Adrenal gland (tissue), 19 donors: ENCODE measurements at places on chromosomes 2 and 18.

DNA sequence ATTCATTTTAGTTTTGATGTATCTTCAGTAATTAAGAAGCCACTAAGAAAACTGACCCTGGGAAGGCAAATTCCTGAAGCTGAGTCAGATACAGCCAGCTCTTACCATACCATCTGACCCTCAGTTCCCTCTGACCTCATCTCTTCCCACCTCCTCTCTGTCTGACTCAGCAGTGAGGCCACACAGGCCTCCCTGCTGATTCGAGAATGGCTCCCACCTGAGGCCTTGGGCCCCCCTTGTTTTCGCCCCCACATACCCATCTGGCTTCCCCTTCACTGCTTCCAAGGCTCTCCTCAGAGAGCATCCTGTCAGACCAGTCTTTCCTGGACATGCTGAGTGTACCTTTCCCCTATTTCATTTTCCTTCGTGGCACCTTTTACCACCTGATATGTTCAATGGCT is 71.0 kb upstream of the CYP1B1 start:
- H3K4me1 ChIP-seq: peaks cover 35% of the 10 kb centered on the region
- no peaks in the 10 kb centered on the region for H3K36me3 ChIP-seq
- peak; percentile 78 for DNase-seq
- no peaks in the 10 kb centered on the region for H3K27me3 ChIP-seq

GRCh38 chr2:144225076-144225475 is 294.8 kb downstream of the ZEB2 start:
- no peak for DNase-seq
- H3K27ac ChIP-seq: no peak overlapping the region
- no peaks in the 10 kb centered on the region for H3K27me3 ChIP-seq
- no peaks in the 10 kb centered on the region for H3K36me3 ChIP-seq
- H3K4me1 ChIP-seq: peaks cover 5% of the 10 kb centered on the region

GRCh38 chr2:101120124-101120996 is 30.8 kb downstream of the TBC1D8 start:
- peak; percentile 97 for DNase-seq
- peaks cover 12% of the 10 kb centered on the region for H3K4me1 ChIP-seq
- peak overlapping the region; percentile 60 for H3K27ac ChIP-seq
- no peaks in the 10 kb centered on the region for H3K27me3 ChIP-seq
- H3K36me3 ChIP-seq: no peaks in the 10 kb centered on the region

DNA sequence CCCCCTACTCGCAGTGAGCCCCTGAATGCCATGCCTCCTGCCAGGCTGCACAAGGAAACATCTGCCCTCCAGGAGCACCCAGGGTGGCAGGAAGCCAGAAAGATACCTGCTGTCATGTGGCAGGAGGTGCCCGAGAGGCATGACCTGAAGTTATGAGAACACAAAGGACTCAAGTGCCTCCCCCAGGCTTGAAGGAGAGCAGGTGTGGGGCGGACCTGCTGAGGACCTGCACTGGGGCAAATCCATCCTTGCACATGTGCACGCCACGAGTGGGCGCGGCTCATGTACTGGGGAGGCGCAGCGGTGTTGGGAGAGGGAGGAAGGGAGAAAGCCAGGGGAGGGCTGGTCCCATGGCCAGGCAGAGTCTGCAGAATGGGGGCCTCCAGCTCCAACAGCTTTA is 26.9 kb downstream of the SDC1 start:
- H3K4me3 ChIP-seq: no peak overlapping the region
- no peaks in the 10 kb centered on the region for H3K4me1 ChIP-seq
- H3K27ac ChIP-seq: no peak overlapping the region
- H3K36me3 ChIP-seq: no peaks in the 10 kb centered on the region
- no peak for DNase-seq

- H3K36me3 ChIP-seq: no peaks in the 10 kb centered on the region
- no peaks in the 10 kb centered on the region for H3K27me3 ChIP-seq
- H3K4me1 ChIP-seq: no peaks in the 10 kb centered on the region
Measured at GRCh38 chr2:185338104-185338503, 400.5 kb upstream of the FSIP2 start.

- no peaks in the 10 kb centered on the region for H3K36me3 ChIP-seq
- no peaks in the 10 kb centered on the region for H3K27me3 ChIP-seq
- no peak for DNase-seq
Measured at GRCh38 chr18:35059280-35059927, 18.2 kb downstream of the MAPRE2 start.

GRCh38 chr2:171794918-171795317 is 99.1 kb downstream of the SLC25A12 start:
- no peaks in the 10 kb centered on the region for H3K4me1 ChIP-seq
- no peaks in the 10 kb centered on the region for H3K27me3 ChIP-seq
- DNase-seq: no peak
- H3K36me3 ChIP-seq: no peaks in the 10 kb centered on the region

DNA sequence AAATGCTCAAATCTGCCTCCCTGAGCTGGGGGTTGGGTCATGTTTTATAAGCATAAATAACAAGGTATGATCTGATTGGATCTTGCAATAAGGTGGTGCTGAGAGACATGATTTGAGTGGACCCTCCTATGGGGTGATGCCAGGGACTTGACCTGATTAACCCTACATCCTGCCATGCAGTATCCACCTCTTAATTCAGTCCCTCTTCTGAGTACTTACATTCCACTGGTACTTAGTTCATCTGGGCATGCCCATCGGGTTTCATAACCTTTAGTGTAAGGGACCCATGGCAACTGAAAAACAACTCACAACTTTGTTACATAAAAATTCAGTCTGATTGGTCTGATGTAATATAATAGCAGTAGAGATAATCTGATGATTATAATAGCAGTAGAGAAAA is 397.9 kb upstream of the HNMT start:
- no peaks in the 10 kb centered on the region for H3K36me3 ChIP-seq
- no peaks in the 10 kb centered on the region for H3K27me3 ChIP-seq
- no peak overlapping the region for H3K27ac ChIP-seq
- H3K4me3 ChIP-seq: no peak overlapping the region

DNA sequence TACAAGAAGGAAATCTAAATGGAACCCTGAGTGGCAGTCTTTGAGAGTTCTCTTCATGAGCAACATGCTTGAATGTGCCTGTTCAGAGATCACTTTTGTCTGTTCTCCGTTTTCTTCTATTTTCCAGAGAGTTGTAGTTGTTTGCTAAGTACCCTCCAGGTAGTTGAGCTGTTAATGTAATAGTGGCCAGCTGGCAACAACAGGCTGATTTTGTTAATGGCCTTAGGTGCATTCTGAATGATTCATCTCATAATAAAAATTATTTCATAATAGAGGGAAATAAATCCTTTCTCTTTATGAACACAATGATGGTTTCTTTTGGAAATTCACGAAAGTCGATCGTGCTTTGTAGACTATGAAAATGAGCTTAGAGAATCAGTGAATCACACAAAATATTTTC is 136.8 kb downstream of the LRP1B start:
- no peaks in the 10 kb centered on the region for H3K36me3 ChIP-seq
- H3K27ac ChIP-seq: no peak overlapping the region
- no peak for DNase-seq
- no peaks in the 10 kb centered on the region for H3K27me3 ChIP-seq
